Activated B cell treated with CpG ODN at 0.5 μM for 24 hours (primary cell): ENCODE measurements at places on chromosomes 7 and 10.

DNA sequence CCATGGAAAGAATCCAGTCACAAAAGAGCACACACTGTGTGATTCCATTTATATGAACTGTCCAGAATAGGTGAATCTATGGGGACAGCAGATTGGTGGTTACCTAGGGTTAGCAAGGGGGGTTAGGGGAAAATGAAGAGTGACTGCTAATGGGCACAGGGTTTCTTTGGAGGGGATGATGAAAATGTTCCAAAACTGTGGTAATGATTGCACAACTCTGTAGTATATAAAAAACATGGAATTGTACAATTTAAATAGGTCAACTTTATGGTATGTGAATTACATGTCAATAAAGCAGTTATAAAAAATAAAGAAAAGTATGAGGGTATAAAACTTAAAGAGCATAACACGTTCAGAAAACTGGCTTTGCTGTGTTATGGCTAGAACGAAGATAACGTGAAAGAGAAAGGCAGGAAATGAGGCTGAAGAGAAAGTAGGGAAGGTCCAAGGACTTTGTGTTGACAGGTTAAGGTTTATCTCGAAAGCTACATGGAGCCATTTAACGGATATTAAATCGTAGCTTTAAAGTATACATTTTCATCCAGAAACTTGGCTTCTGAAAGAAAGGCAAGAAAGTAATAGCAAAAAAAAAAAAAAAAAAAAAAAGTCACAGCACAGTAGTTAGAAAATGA lies 26.4 kb upstream of the MSS51 start:
- no peak for DNase-seq

- no peak for DNase-seq
These were observed 30.4 kb upstream of the DDC start for GRCh38 chr7:50595491-50596102.

DNA sequence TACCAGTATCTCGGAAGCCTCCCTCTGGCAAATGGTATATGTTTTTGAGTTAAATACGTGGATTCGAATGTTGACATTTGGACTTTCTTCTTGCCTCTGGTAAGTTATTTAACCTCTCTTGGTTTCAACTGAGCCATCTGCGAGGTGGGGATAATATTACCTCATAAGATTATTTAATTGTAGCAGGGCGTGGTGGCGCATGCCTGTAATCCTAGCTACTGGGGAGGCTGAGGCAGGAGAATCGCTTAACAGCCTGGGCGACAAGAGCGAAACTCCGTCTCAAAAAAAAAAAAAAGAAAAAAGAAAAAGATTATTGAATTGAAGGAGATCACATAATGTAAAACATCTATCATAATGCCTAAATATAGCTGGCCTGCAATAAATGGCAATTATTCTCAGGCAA lies 396 bp upstream of the TAF5 start:
- no peak for DNase-seq

DNA sequence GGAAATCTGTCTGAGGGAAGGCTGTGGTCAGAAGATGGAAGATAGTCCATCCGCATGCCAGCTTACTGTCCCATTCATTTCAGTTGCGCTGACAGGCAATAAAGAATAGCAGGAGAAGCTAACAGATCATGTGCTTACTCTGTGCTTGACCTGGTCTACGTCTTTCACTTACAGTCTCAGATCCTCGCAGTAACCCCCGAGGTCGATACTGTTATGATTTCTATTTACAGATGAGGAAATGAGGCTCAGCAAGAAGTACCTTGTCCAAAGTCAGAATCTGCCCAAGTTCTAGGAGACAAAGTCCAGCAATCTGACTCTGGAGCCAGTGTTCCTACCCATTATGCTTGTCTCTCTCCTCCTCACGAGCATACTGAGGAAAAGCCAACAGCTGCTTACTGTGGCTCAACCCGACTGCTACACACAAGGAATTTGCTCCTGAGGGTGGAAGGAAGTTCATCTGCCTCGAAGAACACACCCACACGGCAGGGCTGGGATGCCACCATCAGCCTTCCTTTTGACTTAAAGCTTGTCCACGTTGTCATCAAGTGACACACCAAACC lies 74.2 kb downstream of the MINPP1 start:
- DNase-seq = no peak

GRCh38 chr7:155090684-155091083 lies 20.6 kb downstream of the HTR5A start:
- no peak for DNase-seq

DNA sequence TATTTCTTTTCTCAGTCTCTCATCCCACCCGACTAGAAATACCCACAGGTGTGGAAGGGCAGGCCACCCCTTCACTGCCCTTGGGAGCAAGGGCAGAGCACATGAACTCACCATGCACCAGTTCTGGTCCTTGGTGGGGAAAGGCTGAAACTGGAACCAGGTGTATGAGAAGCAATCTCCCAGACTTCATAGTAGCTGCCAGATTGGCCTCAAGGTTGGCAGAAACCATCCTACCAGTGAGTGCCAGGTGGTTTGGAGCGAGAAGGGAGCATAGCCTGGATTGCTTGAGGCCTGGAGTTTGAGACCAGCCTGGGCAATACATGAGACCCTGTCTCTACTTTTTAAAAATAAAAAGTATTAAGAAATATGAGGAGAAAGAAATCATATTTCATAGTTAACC lies 138.8 kb downstream of the LYZL1 start:
- no peak for DNase-seq

- no peak for DNase-seq
These were observed 4.4 kb downstream of the MYO3A start for GRCh38 chr10:25938405-25938804.

GRCh38 chr7:133054162-133054840 lies 27.6 kb downstream of the CHCHD3 start:
- DNase-seq = no peak

DNA sequence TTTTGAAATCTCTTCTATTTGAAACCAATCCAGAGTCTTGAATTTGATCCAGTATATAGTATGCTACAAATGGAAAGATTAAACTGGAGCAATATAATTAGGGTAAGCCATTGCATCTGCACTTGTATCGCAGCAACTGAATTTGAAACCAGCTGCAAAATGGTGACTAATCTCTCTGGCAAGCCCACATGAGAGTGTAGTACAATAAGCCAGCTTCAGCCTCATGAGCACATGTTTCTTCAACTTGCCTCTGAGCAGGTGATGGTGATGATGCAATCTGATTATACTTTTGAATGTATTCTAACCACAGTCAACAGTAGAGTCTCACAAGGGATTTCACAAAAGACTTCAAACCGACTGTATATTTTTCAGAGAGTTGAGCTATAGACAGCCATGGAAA lies 829 bp upstream of the RPA3 start:
- no peak for DNase-seq

DNA sequence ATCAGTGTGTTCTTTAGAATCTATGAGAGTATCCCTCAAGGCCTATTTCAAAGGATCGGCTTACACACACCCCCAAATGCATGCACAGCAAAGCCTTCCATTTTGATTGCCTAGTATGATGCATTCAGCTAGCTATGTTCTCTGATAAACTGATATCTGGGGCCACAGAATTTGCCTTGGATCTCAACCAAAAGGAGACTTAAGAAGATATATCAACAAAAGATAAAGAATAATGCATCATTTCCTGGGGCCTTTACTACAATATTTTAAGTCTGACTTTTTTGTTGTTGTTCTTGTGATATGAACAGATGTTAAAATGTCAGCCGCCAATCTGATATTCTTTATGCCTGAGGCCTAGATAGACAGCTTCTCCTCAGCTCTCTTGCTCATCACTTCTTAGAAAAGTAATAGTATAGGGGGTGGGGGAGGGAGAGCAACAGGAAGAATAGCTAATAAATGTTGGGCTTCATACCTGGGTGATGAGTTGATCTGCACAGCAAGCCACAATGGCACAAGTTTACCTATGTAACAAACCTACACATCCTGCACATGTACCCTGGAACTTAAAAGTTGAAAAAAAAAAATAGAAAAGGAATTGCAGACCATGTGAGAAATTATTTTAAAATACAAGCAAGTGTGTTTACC lies 792.9 kb upstream of the GHITM start:
- DNase-seq = no peak

- DNase-seq = no peak
These were observed 55.3 kb downstream of the CH25H start for GRCh38 chr10:89151857-89152256.
